Caco-2 (cell line): ENCODE measurements at places on chromosomes 1 and 21.

- no peaks in the 10 kb centered on the region for H3K4me1 ChIP-seq
- H3K36me3 ChIP-seq: no peaks in the 10 kb centered on the region
- DNase-seq: no peak
- no peak overlapping the region for H3K27ac ChIP-seq
- no peaks in the 10 kb centered on the region for H3K27me3 ChIP-seq
Measured at GRCh38 chr1:45211076-45211475, 4.7 kb upstream of the ZSWIM5 start.

GRCh38 chr21:19029816-19030215 lies 626.2 kb upstream of the TMPRSS15 start:
- H3K36me3 ChIP-seq: no peaks in the 10 kb centered on the region
- no peak for DNase-seq
- no peaks in the 10 kb centered on the region for H3K4me1 ChIP-seq
- H3K27me3 ChIP-seq: no peaks in the 10 kb centered on the region
- H3K27ac ChIP-seq: no peak overlapping the region

DNA sequence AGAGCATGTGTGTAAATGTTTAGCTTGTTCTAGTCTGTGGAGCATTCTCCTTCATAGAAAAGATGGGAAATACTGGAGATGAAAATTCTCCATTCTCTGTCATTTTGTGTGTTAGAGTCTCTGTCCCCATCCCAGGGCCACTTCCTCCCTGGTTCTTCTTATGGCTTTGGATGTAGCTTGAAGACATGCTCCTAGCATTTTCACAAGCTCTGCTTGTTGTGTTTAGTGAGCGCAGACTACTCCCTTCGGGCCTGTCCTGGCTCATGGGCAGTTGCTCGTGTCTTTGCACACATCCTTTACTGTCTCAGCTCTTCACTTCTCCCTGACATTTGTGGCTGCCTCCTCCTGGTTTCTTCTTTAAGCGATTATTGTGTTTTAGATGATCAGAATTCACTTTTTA lies 30.4 kb downstream of the MAPKAPK2 start:
- no peaks in the 10 kb centered on the region for H3K27me3 ChIP-seq
- no peak for DNase-seq
- H3K27ac ChIP-seq: no peak overlapping the region
- H3K4me1 ChIP-seq: peaks cover 12% of the 10 kb centered on the region; the same call in 1 of the 2 replicates
- no peaks in the 10 kb centered on the region for H3K36me3 ChIP-seq
- H3K4me3 ChIP-seq: no peak overlapping the region

GRCh38 chr1:184891440-184891839 lies 82.9 kb downstream of the NIBAN1 start:
- no peaks in the 10 kb centered on the region for H3K4me1 ChIP-seq
- H3K4me3 ChIP-seq: no peak overlapping the region
- H3K36me3 ChIP-seq: no peaks in the 10 kb centered on the region
- DNase-seq: no peak

DNA sequence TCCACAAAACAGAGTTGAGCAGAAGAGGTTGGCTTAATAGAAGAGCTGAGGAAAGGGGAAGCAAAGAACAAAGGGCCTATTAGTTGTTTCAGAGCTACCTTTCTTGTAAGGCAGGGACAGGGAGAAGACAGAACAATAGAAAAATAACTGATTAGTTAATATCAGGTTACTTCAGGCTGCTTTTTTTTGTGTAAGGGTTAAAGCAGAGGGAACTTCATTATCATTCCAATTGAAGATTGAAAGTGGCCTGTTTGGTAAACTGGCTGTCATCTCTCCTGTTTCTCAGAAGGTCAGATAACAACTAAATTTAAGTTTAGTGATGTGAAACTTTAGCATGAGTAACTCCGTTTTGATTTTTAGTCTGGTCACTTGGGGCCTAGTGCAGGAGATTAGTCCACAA lies 22.3 kb downstream of the CDC42 start:
- DNase-seq: no peak
- peaks cover 7% of the 10 kb centered on the region; the same call in 1 of the 2 replicates for H3K4me1 ChIP-seq
- no peak overlapping the region for H3K4me3 ChIP-seq
- peaks cover 1% of the 10 kb centered on the region for H3K36me3 ChIP-seq
- no peak overlapping the region for H3K27ac ChIP-seq
- H3K27me3 ChIP-seq: no peaks in the 10 kb centered on the region

- no peak overlapping the region for H3K4me3 ChIP-seq
- no peaks in the 10 kb centered on the region for H3K4me1 ChIP-seq
- H3K27ac ChIP-seq: no peak overlapping the region
- no peaks in the 10 kb centered on the region for H3K27me3 ChIP-seq
Measured at GRCh38 chr1:248613742-248614141, 16.2 kb upstream of the OR2T10 start.

- no peak overlapping the region for H3K4me3 ChIP-seq
- no peak for DNase-seq
- no peak overlapping the region for H3K27ac ChIP-seq
Measured at GRCh38 chr1:99539131-99539530, 106.8 kb upstream of the PALMD start.

GRCh38 chr1:118246646-118247045 lies 61.6 kb upstream of the SPAG17 start:
- no peak overlapping the region for H3K27ac ChIP-seq
- no peaks in the 10 kb centered on the region for H3K36me3 ChIP-seq
- H3K4me3 ChIP-seq: no peak overlapping the region
- no peaks in the 10 kb centered on the region for H3K4me1 ChIP-seq
- no peak for DNase-seq

DNA sequence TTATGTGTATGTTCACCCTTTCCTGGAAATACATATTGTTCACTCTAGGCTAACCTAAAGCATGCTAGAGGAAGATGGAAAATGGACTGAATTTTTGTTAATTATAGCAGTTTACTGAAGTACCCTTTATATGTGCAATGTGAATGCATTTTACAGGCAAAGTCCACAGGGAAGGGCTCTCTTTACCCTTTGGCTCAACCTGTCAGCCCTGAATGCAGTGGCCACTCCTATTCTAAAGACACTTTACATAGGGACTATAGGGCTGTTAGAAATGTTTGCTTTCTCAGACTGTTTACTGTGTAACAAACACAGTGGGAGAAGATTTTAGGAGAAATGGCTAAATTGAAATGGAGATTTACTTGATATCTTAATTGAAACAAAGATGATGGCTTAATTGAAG lies 78.5 kb downstream of the BRINP2 start:
- no peak overlapping the region for H3K4me3 ChIP-seq
- DNase-seq: no peak
- no peaks in the 10 kb centered on the region for H3K4me1 ChIP-seq
- H3K27ac ChIP-seq: no peak overlapping the region

DNA sequence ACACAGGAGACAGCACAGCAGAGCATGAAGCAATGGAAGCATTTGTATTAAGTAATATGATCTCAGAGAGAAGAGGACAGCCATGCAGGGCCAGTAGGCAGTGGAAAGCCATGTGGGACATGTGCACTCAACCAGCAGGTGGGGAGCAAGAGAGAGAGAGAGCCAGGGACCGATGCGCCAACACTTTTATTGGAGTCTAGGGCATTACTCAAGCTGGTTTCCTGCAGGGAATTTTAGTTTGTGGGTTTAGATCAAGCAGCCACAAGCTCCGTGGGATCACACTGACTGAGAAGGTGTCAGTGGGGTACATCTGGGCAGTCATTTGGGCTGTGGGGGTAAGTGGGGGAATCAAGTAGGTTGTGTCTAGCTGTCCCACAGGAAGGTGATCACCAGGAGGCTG lies 137.1 kb downstream of the PCBP3 start:
- H3K27ac ChIP-seq: no peak overlapping the region
- no peak for DNase-seq
- no peaks in the 10 kb centered on the region for H3K4me1 ChIP-seq
- H3K27me3 ChIP-seq: no peaks in the 10 kb centered on the region

DNA sequence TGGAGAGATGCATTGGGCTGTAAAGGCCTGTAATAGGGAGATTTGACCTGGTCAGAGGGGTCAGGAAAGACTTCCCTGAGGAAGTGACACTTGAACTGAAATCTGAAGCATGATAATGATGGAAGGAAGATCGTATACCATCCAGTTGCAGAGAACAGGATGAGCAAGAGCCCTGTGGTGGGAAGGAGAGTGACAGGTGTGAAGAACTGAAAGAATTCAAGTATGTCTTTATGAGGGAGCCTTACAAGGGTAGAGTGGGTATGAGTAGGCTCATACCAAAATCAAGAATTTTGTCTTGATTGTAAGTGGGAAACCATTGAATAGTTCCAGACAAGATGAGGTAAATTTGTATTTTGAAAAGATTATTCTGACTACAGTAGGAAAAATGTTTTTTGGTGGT lies 129.4 kb downstream of the RASAL2 start:
- peaks cover 5% of the 10 kb centered on the region; the same call in 1 of the 2 replicates for H3K4me1 ChIP-seq
- H3K27ac ChIP-seq: no peak overlapping the region
- no peaks in the 10 kb centered on the region for H3K36me3 ChIP-seq
- DNase-seq: no peak

- H3K27ac ChIP-seq: no peak overlapping the region
- H3K36me3 ChIP-seq: no peaks in the 10 kb centered on the region
- no peaks in the 10 kb centered on the region for H3K27me3 ChIP-seq
Measured at GRCh38 chr1:156451505-156452160, 48.9 kb downstream of the MEF2D start.

GRCh38 chr1:210093461-210093860 lies 139.1 kb upstream of the SERTAD4 start:
- no peak for DNase-seq
- no peak overlapping the region for H3K27ac ChIP-seq
- no peaks in the 10 kb centered on the region for H3K36me3 ChIP-seq

- peak overlapping the region; percentile 34 for H3K27ac ChIP-seq
- no peak overlapping the region for H3K4me3 ChIP-seq
- H3K36me3 ChIP-seq: no peaks in the 10 kb centered on the region
- H3K27me3 ChIP-seq: no peaks in the 10 kb centered on the region
Measured at GRCh38 chr21:45353200-45353599, 51.8 kb upstream of the COL18A1 start.

DNA sequence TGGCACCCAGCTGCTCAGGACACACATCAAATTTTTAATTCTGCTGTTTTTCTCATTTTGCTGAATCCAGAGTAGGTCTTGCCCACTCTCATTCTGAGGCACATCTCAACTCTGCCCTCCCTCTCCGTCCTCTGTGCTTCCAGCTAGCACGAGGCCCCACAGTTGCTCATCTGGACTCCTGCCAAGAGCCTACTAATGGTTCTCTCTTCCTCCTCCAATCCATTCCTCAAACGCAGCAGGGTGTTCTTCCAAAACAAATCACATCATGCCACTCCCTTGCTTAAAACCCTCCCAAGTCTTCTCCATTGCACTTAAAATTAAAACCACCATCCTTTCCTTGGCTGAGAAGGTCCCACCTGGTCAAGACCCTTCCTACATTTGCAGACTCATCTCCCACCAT lies 49.8 kb upstream of the SCAF4 start:
- no peak overlapping the region for H3K4me3 ChIP-seq
- no peaks in the 10 kb centered on the region for H3K27me3 ChIP-seq
- H3K27ac ChIP-seq: no peak overlapping the region
- DNase-seq: no peak
- no peaks in the 10 kb centered on the region for H3K36me3 ChIP-seq

GRCh38 chr1:74422421-74423292 lies 89.8 kb downstream of the LRRC53 start:
- no peaks in the 10 kb centered on the region for H3K4me1 ChIP-seq
- no peak overlapping the region for H3K27ac ChIP-seq
- H3K36me3 ChIP-seq: no peaks in the 10 kb centered on the region
- no peaks in the 10 kb centered on the region for H3K27me3 ChIP-seq
- H3K4me3 ChIP-seq: no peak overlapping the region

- H3K27me3 ChIP-seq: no peaks in the 10 kb centered on the region
- DNase-seq: peak; percentile 26
- no peak overlapping the region for H3K4me3 ChIP-seq
- peaks cover 54% of the 10 kb centered on the region for H3K4me1 ChIP-seq
- H3K27ac ChIP-seq: peak overlapping the region; percentile 34
- H3K36me3 ChIP-seq: no peaks in the 10 kb centered on the region
Measured at GRCh38 chr21:45010096-45010495, 64.3 kb upstream of the ADARB1 start.

- 0 out of 2 replicates have a peak, but pooled peaks cover 4% of the 10 kb centered on the region for H3K4me1 ChIP-seq
- no peak for DNase-seq
- H3K27me3 ChIP-seq: no peaks in the 10 kb centered on the region
- no peaks in the 10 kb centered on the region; the same call in 1 of the 2 replicates for H3K36me3 ChIP-seq
Measured at GRCh38 chr1:17635811-17636210, 96.3 kb downstream of the ARHGEF10L start.

DNA sequence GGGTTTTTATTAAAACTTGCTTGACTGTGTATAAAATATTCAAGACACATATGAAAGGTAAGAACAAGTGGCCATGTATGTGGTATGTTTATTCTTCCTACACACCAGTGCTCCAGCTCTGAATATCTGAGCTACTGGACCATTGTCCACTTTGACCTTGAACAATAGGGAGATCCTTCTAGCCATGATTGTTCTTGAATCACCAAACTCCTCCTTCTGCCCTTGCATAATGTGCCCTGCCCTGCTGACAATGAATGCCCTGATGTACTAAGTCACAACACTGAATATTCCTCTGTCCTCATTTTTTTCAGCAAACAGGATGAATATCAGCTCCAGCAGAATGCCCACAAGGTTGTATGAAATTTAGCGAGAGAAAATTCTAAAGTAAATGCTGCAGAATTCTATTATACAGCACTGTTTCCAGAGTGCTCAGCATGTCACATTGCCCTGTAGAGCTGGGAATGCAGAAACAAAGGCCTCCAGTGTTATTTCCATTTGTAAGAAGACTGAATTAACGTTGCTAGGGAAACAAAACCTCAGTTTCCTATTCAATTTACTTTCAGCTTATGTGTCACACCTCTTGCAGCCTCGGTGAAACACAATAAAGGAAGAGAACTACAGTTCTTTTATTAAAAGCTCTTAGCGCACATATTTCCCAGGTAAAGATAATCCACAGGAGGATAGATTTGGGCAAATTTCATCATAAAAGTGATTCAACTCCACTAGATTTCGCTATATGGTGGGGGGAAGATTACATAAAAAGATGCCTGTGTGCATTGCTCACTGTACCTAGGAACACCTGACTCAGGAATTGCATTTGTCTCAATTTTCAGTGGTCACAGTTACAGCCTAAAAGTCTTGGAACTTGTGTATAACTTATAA lies 187.4 kb upstream of the ATP1B1 start:
- peaks cover 20% of the 10 kb centered on the region for H3K4me1 ChIP-seq
- no peaks in the 10 kb centered on the region for H3K27me3 ChIP-seq
- no peak overlapping the region for H3K4me3 ChIP-seq
- no peaks in the 10 kb centered on the region for H3K36me3 ChIP-seq

DNA sequence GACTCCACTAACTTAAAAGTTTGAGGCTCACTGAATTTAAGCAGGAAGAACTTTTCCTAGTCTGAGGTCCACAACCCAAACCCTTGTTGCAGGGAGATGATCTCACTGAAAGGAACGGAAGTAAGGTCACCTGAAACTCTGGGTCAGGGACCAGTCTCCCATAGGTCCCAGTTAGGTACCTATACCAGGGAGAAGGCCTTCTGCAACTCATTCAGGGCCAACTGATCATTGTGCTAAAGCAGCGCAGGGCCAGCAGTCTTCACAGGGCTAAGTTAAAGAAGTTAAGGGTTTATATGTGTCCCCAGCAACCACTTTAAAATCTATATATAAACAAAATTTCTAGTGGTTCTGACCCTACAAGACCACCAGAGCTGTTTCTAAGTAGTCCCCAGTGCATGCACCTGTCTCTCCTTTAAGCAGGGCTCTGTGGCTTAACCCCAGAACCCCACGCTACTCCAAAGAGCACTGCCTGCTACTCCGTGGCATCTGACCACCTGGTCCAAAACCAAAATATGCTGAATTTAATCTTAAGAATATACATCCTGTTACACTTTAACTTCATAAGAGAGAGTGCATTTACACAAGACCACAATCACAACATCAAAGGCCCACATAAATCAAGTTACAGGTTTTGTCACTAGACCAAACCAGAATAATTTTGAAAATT lies 2.8 kb downstream of the SRSF10 start:
- no peaks in the 10 kb centered on the region; the same call in 1 of the 2 replicates for H3K36me3 ChIP-seq
- H3K27me3 ChIP-seq: no peaks in the 10 kb centered on the region
- peaks cover 30% of the 10 kb centered on the region for H3K4me1 ChIP-seq
- H3K27ac ChIP-seq: no peak overlapping the region
